Small intestine (tissue), 16 donors: ENCODE measurements at places on chromosomes 5 and 9.

- DNase-seq = peak; percentile 54
Measured at GRCh38 chr5:98927242-98927988, 1.4 kb downstream of the CHD1 start.

GRCh38 chr9:116320290-116320689 is 166.7 kb downstream of the PAPPA start:
- DNase-seq = no peak

GRCh38 chr9:124410321-124410913 is 4.8 kb downstream of the PSMB7 start:
- no peak for DNase-seq

DNA sequence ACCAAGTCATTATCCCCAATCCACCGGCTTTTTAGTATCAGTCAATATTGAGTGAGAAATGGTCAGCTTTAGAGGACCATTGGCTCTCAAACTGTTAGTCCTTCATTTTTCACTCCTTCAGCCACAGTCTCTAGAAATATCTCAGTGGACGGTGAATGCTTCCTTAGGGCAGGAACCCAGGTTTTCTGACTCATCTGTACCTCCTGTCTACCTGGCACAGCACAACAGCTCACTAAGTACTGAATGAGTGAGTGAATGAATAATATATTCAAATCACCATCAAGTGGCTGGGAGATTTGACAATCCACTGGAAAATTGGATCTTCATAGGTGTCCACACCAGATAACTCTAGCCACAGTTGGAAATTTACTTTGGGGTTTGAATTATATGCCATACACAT is 609.5 kb upstream of the CLINT1 start:
- DNase-seq = no peak

DNA sequence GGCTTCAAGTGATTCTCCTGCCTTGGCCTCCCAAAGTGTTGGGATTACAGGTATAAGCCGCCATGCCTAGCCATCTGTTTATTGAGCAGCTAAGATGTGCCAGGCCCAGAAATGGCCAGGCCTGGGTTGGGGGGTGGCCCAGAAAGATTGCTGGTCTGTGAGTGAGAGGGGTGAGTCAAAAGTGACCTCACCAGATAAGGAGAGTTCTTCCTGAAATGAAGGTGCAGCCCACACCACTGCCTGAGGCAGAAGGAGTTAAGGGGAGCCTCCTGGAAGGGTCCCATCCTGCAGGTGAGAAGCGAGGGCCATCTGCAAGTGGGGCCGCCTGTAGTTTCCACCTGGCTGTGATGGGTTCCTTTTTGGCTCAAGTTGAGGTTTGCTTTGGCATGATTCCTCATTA is 96.9 kb upstream of the KLF4 start:
- peak; percentile 49 for DNase-seq

DNA sequence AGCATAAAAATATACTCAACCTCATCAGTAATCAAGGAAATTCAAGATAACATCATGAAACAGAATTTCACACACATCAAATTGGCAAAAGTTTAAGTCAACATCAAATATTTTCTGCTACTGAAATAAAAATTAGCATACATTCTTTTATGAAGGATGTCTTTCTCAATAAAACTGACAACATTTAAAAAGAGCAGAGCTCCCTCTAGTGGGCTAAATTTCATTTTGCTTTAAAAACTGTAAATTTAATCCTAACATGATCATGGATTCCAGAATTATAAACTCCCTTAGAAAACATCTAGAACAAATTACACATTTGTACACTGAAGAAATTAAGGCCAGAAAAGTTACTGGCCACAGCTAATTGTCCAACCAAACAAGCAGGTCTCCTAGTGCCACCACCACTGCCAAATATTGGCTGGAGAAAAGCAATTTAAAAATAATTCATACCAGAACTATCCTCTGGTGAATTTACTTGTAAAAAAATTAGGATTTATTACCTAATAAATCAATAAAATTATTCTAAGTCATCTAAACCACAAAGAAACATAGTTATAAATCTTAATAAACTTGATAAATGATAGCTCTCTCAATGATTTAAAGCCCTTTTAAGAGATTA is 31.2 kb downstream of the DEPDC1B start:
- DNase-seq = peak; percentile 61

- no peak for DNase-seq
Measured at GRCh38 chr5:141711687-141712086, 29.7 kb upstream of the ARAP3 start.

DNA sequence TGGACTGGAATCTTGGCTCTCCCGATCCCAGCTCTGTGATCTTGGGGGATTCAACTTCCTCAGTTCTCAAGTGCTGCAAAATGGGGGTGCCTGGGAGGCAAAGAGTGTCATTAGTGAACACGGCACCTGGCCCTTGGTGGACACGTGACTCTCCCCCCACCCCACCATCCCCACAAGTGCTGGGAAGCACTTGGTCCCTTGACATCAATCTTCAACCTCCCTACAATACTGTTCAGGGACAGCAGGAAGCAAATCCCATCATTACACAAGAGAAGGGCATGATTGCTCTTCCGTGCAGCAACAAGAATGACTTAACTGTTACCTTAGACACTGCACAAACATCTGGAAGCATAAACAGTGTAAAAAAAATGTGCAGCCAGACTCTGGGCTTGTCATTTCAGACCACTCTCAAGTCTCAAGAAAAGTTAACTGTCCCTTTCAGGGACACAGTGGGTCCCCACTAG is 61.4 kb downstream of the PSMB7 start:
- no peak for DNase-seq

GRCh38 chr9:22446950-22447617 is 460 bp downstream of the DMRTA1 start:
- DNase-seq = peak; percentile 76

DNA sequence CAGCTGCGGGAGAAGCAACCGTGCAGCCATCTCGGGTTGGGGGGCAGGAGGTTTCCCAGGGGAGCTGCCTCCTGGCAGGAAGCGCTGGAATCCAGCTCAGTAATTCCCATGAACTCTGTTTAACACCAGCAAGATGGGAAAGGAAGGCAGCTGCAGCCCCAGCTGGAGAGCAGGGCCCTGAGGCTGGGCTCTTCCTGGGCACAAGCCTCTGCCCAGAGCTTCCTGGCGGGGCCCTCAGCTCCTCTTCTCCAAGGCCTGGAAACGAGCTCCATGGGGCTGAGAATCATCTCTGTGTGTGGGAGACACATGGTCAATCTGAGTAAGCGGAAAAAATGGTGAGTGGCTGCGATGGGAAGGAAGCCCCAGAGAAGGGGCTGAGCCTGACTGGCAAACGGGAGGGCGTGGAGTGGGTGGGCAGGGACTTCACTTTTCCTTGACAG is 6.3 kb downstream of the MRPL36 start:
- DNase-seq = no peak

DNA sequence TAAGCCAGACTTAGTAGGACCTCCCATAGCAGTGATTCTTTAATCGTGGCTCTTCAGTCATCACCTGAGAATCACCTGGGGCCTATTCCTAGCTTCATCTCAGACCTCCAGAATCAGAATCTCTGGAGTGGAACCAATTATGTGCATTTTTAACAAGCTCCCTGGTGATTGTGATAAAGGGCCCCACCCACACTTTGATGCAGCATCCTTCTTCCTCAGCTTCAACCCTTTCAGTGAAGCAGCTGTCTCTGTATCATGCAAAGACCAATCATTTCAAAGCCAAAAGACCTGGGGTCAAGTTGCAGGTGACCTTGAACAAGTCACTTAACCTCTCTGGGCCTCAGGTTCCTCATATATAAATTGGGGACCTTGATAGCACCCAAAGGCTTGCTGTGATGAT is 17.1 kb downstream of the FBXO10 start:
- no peak for DNase-seq

GRCh38 chr9:125749951-125750626 is 2.9 kb downstream of the PBX3 start:
- no peak for DNase-seq

GRCh38 chr9:4970970-4971641 is 14.0 kb upstream of the JAK2 start:
- DNase-seq = no peak

DNA sequence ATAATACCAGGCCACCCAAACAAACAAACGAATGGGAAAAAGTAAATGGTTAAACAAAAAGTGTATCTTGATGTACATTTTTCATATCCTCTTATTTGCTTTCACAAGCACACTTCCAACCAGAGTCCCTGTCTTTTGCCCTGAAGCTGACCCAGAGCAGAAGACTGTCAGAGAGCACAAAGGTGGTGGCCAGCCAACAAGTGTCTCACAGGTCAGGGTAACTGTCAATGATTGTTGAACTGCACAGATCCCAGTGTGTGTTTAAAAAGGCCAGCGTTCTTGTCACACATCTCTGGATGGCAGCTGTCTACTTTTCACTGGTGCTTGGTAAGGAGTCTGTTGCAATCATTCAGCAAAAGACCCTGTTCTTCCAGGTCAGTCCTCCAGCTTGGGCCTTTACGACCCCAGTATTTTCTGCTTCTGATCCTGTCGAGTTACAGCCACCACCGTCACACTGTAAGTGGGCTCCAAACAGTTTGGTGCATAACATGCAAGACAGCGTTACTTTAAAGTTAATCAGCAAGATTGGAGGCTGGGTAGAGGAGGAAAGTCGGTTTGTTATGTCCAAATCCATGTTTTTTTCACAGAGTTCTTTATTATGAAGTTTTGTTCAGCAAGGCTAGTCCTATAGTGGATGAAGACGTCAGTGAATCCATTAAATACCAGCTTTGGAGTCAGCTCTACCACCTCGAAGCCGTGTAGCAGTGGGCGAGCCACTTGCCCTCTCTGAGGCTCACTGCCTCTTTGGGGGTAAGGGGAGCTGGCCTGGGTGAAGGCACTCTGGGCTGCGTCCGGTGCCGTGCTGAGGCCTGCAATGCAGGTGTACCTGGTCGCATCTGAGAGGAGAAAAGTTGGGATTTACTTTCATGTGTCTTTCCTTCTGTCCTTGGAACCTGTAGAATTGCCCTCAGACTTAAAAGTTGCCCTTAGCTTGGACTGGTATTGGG is 265.7 kb downstream of the AOPEP start:
- DNase-seq = no peak

DNA sequence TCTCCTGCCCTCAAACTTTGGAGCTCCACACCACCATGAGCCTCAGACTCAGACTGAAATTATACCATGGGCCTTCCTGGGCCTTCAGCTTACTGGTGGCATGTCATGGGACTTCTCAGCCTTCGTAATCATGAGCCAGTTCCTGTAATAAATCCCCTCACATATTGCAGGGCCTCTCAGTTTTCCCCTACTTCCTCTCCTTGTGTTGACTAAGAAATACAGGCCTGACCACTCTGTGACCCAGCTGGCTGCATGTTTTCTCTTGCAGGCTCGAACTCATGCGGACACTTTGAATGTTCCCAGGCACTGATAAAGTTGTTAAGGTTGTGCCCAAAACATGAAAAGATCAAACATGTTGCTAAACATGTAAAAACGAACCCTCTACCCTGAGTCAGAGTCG is 26.2 kb upstream of the SHC3 start:
- no peak for DNase-seq

- no peak for DNase-seq
Measured at GRCh38 chr9:128553728-128554127, 1.3 kb downstream of the SPTAN1 start.

GRCh38 chr9:2963307-2963706 is 119.4 kb upstream of the PUM3 start:
- DNase-seq = no peak

- DNase-seq = no peak
Measured at GRCh38 chr9:117739624-117740347, 35.6 kb downstream of the TLR4 start.

GRCh38 chr5:174338185-174339010 is 292.9 kb downstream of the NSG2 start:
- DNase-seq = peak; percentile 20

DNA sequence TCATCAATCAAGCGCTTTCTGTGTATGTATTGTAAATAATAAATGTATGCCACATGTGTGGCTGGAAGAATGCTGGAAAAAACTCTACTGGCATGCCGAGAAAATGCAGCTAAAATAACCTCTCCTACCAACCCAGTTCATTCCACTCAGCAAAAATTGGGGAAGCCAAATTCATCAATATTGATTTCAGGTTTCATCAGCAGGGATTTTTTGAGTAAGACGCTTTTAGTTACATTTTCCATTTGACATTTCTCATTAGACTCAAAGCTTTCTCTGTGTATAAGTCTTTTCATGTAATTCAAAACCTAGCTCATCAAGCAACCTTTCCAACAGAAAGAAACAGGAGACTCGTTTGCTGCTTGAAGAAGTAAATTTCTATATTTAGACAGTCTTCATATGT is 338.1 kb downstream of the DMRT2 start:
- DNase-seq = no peak

GRCh38 chr5:140588311-140589070 is 23.9 kb downstream of the SLC35A4 start:
- DNase-seq = no peak

- no peak for DNase-seq
Measured at GRCh38 chr9:136584934-136585333, 39.1 kb upstream of the NOTCH1 start.

- no peak for DNase-seq
Measured at GRCh38 chr5:96257904-96258303, 175.1 kb downstream of the PCSK1 start.

DNA sequence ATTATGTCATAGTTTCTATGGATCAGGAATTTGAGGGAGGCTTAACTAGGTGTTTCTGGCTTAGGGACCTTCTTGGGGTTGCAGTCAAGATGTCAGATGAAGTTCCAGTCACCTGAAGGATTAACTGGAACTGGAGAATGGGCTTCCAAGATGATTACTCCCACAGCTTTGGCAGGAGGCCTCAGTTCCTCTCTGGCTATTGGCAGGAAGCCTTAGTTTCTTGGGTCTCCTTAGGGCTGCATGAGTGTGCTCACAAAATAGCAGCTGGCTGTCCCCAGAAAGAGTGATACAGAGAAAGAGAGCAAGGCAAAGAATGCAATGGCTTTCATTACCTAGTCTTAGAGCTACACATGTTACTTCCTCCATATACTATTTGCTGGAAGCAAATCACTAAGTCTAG is 138.1 kb upstream of the TLE4 start:
- DNase-seq = no peak

GRCh38 chr5:11289733-11290132 is 528.7 kb upstream of the DAP start:
- no peak for DNase-seq

GRCh38 chr5:97877588-97877987 is 694.5 kb upstream of the RIOK2 start:
- DNase-seq = no peak
